CD8-positive, alpha-beta T cell (primary cell): ENCODE measurements at places on chromosomes 5 and 9.

DNA sequence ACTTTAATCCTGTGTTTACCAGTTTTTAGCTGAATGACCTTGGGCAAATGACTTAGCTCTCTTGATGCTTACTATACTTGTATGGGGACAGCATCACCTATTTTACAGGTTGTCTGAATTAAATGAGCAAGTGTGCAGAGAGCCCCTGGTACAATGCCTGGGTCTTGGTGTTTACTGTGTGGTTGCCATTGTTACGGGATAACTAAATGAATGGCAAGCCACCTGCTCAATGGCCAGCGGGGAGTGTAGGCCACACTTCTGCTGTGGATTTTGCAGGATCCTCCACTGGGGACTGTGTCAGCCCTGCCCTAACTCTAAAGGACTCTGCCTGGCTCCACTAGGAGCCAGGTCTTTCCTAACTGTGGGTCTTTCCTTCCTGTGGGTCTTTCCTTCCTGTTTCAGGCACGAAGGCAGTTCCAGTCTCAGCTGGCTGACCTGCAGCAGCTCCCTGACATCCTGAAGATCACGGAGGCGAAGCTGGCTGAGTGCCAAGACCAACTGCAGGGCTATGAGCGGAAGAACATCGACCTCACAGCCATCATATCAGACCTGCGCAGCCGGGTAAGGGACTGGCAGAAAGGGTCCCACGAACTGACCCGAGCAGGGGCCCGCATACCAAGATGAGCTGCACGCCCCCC, 10.3 kb upstream of the GLE1 start:
- no peak for DNase-seq

GRCh38 chr5:14869668-14870164, 1.9 kb downstream of the ANKH start:
- DNase-seq: no peak

DNA sequence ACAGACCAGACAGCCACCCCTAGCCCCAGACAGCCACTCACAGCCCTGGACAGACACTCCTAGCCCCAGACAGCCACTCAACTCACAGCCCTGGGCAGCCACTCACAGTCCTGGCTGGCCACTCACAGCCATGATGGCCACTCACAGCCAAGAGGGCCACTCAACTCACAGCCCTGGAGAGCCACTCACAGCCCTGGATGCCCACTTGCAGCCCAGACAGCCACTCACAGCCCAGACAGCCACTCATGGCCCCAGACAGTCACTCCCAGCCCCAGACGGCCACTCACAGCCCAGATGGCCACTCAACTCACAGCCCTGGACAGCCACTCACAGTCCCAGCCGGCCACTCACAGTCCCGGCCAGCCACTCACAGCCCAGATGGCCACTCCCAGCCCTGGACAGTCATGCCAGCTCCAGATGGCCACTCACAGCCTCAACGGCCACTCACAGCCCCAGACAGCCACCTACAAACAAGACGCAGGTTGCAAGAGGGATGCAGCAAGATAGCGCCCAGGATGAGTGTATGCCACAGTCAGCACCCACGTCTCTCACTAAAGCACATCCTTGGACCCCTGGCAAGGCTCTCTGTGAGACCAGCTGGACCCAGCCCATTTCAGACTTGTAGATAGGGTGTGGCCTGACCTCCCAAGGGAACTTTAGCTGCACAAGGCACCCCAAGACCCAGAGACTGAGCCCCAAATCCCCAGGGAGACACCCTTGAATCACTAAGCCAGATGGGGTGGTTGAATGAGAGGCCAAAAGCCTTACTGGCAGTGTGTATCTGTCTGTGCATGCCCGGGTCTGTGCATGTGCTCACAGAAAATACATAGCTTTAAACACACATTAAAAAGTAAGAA, 22.4 kb downstream of the ZDHHC11B start:
- peak; percentile 18 for DNase-seq

- no peak for DNase-seq
These were observed 1019.5 kb upstream of the SEMA6A start for GRCh38 chr5:117594166-117594565.

GRCh38 chr9:107637421-107638420, 148.2 kb upstream of the KLF4 start:
- DNase-seq: no peak

- no peak for DNase-seq
These were observed 15.9 kb upstream of the MOB3B start for GRCh38 chr9:27545471-27545870.

DNA sequence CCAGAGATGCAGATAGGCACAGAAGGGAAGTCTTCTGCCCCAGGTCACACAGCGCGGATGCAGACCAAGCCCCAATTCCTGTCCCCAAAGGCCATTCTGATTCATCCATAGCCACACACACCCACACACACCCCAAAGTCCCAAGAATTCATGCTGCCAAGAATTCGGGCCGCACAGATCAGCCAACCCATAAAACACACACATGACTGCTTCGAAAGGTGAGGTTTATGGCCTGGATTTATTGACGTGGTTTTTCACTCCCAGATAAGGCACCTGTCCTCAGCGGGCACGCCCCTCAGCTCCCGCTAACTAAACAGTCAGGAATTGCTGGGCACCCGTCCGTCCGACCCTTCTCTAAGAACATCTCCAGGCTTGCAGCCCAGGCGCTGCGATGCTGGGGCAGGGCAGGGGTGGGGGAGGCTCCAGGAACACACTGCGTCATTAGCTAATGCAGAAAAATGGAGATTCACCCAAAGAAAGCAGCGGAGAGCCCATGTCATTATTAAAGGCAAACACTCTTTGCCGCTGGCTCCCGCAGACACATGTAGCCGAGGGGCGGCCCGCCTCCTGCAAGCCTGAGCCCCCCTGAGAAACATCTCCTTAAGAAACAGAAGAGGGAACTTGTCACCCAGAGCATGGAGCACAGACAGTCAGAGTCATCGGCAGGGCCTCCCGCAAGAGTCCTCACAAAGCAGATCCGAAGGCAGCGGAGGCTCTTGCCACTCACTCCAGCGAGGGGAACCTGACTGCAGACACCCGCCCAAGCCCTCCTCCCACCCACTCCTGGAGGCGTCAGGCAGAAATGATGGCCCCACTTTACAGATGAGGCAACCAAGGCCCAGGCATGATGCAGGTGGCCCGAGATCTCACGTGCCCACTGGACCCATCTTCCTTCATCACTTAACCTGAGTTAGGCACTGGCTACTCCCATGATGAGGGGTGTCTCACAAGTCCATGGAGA, 19.9 kb downstream of the VAV2 start:
- no peak for DNase-seq

GRCh38 chr5:176500511-176500910, 36.7 kb downstream of the RNF44 start:
- no peak for DNase-seq

DNA sequence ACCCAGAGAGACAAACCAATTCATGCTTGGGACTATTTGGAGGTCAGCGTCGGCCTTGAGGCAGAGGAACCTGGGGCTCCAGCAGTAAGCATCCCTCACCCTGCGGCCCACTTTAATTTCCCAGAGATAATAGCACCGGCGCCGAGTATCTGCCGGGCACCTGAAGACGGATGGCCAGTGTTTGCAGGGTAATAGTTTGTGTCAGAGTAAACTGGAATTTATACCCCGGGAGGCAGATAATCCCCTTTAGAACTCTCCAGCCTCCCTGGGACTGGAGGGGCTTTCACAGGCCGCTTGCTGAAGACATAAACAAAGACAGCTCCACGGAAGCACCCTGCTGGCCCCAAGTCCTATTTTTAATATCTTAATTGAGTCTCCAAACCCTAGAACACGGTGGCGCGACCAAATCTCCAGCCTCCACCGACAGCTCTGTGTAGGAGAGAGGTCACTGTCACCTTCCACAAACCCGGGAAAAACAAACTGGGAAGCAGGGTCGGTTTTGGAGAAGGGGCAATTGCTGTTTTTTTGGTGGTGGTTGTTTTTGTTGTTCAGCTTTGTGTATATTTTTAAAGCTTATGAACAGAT, 17.4 kb upstream of the FCN1 start:
- no peak for DNase-seq

DNA sequence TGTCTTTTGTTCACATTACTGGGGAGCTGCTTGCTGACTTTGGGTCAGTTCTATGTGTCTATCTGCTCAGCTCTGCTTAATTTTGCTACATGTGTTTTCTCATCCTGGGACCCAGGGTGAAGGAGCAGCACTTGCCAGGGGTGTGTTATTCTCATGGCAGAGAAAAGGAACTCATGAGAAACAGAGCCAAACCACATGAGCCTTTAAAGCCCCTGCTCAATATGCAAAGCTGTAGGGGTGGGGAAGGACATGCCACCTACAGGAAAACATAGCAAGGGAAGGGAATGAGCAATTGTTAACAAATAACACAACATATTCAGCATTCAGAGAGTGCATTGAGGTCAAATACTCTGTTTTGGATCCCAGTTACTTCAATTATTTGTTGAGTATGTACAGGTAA, 290.9 kb downstream of the CDK5RAP2 start:
- no peak for DNase-seq

- DNase-seq: no peak
These were observed 56.1 kb upstream of the PIP5K1B start for GRCh38 chr9:68648971-68649370.

GRCh38 chr9:125235804-125236519, 5.2 kb downstream of the HSPA5 start:
- no peak for DNase-seq

GRCh38 chr5:135245521-135246499, 153.2 kb downstream of the MACROH2A1 start:
- DNase-seq: peak; percentile 41

DNA sequence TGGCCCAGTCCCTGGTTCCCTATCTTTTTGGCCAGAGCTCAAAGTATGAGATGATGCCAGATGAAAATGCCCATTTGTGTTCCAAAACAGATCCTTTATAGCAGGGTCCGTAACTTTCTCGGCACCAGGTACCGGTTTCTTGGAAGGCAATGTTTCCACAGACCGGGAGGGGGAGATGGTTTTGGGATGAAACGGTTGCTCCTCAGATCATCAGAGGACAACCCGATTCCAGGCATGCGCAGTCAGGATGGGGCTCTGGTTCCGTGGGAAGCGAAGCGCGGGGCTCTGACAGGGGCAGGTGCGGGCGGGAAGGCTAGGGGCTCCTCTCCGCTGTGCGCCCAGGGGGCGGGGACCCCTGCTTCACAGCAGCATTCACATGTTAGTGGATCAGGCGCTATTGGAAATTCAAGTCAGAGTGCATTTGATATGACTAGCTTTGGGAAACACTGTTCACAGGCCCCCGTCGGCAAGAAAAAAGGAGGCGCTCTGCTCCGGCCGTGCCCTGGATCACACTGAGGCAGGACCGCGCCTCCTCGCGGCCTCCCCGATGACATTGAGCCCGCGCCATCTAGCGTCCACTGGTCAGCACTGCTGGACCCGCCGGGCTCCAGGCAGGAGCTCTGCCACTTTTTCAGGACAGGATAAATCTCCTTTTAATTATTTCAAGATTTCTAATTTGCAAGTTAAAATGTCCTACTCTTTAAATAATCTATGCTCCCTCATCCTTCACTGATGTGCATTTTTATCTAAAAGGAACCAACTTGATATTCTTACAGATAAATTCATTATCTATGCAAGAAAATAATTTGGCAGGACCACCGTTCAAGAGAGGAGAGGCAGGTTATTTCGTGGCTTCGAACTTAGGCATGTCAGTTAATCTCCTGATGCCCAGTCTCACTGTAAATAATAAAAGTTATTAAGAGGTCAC, 190.0 kb downstream of the FANCC start:
- peak; percentile 42 for DNase-seq

DNA sequence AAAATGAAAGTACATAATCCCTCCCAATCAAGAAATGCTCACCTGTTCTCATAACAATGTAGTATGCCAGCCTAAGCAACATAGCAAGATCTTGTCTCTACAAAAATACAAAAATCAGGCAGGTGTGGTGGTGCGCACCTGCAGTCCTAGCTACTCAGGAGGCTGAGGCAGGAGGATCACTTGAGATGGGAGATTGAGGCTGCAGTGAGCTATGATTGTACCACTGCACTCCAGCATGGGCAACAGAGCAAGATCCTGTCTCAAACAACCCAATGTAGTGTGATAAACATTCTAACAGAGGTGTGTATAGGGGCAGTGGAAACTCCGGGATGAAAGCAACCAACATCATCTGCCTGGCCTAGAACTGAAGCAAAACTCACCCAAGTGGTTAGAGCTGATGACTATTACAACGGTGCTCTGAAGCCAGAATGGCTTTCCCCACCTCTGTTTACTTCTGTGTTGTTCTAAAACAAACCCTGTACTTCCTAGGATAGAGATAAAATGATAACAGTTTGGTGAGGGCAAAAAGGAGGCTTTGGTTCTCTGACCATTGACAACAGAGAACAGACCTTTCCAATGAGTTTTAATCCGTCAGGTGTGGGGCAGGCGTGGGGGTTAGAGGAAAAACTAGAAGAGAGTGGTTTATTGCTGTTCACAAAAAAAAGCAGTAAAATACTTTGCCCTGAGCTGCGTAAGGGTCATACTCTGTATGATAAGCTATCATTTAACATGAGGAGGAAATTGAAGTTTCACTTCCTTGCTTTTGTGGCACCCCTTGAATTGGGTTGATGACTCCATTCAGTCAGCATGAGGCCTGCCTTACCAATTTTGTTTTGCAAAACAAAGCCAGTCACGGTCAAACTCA, 18.9 kb downstream of the WNT8A start:
- DNase-seq: no peak

DNA sequence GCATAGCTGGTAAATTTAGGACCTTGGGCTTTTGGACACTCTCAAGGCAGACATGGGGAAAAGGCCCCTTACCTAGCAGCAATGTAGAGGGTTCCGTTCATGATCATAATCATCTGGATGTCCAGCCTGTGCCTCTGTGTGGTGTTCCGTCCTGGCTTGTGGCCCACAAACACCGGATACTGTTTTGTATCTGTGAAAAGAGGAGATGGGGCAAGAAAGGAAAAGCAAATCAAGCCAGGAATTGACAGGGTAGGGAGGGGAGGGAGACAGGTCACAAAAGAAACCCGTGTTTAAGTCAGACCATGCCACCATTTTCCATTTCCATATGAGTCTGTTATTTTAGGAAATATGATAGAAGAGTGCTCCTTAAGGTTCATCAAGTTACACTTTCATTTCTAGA, 72.5 kb downstream of the SEMA6A start:
- no peak for DNase-seq
